ENCODE measurements at places on chromosomes 12 and 14.

- no peak for DNase-seq
Observed at GRCh38 chr12:108832730-108833354, 24.5 kb downstream of the SSH1 start.

DNA sequence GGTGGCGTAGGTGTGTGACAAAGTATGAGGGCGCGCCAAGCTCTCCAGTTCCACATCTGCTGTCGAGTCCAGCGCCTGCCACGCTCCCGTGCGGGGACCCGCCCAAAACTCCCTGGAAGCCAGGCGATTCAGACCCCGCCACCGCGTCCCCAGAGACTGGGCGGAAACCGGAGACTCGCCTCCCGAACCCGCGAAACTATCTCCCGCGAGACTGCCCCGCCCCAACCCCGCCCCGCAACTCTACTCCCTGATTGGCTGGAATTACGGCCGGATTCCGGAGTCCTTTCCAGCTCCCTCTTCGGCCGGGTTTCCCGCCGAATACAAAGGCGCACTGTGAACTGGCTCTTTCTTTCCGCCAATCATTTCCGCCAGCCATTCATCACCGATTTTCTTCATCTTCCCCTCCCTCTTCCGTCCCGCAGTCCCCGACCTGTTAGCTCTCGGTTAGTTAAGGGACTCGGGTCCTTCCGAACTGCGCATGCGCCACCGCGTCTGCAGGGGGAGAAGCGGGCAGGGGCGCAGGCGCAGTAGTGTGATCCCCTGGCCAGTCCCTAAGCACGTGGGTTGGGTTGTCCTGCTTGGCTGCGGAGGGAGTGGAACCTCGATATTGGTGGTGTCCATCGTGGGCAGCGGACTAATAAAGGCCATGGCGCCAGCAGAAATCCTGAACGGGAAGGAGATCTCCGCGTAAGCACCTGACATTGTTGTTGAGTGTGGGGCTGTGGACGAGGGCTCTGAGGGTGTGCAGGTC, at the start of gene MTHFD1:
TSS of gene MTHFD1 (plus strand) at position 572 of the 751 bp plus-strand sequence. CDS start at position 647, 75 bp downstream.
- peak; percentile 100 for DNase-seq

DNA sequence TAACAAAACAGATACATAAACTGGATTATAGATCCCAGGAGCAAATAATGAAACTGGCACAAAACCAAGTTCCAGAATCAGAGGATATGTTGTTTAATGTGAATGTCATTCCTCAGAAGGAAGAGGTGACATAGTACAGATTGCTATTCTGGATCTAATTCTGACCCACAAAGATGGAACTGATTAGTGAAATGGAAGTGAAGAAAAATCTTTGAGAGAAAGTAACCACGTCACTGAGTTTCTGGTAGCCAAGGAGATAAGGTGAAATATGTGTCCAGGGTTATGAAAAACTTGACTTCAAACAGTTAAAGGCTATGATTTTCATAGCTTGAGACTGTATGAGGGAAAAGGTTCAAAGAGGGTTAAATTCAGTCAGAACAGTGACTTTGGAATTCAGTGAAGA, 8.3 kb downstream of the OR10AD1 start:
- DNase-seq, result no peak

DNA sequence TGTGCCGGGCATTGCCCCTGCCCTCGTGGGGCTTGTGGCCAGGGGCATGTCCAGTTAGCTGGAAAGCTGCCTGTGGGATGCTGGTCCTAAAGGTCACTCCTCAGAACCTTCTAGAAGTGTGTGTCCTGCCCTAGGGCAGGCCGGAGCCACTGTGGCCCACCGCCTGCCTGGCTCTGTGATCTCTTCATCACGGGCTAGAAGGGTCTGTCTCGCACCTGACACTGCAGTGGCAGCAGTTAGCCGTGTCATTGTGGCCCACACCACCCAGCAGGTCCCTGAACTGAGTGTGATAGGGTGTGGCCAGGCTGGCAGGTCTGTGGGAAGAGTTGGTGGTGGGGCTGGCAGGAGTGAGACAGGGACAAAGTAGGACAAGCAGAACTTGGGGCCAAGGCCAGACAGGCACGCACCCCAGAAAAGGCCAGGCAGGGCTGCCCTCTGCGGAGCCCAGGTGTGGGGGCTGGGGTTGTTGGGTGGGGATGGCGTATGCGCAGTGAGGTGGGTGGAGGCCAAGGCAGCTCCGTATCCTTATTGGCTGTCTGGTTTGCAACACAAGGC, 41.2 kb downstream of the ADGRD1 start:
- no peak for DNase-seq

DNA sequence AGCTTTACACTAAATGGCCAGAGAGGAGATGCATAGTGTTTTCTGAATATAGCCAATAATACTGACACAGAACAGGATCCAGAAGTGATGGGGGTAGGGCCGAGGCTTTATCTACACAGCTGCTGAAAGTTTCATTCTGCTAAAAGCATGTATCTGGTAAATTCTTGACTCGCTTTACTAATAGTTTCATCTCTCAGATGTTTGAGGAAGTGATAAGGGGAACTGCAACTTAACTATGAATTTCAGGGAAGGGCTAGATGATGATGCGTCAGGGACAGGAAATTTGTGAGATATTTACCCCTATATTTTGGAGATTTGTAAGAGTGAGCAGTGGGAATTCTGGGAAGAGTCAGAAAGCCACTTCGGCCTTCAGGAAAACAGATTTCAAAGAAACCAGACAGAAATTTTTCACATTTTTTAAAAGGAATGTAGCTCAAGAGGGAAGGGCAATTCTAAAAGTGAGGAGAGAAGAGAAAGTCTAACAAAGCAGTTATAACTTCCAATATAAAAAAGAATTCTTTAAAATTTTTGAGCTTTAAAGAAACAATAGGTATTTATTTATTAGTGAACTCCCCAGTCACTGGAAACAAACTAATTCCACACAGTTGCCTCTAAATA, 243.1 kb downstream of the BCAT1 start:
- DNase-seq, result no peak

- peak; percentile 72 for DNase-seq
Observed at GRCh38 chr14:99231850-99232713, 39.9 kb downstream of the BCL11B start.

GRCh38 chr12:46387670-46388069, 15.1 kb upstream of the SLC38A2 start:
- DNase-seq, result no peak

- peak; percentile 69 for DNase-seq
Observed at GRCh38 chr14:86196471-86196870, 666.5 kb downstream of the FLRT2 start.

DNA sequence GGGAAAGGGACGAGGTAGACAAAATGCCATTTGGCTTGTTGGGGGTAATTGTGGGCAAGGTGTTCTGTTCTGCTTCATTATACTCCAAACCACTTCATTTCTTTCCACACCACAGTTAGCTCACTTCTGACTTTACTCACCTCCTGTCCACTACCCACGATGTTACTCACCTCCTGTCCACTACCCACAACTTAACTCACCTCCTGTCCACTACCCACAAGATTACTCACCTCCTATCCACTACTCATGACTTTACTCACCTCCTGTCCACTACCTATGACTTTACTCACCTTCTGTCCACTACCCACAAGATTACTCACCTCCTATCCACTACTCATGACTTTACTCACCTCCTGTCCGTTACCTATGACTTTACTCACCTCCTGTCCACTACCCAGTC, 10.1 kb upstream of the TWF1 start:
- DNase-seq, result no peak

GRCh38 chr12:92634730-92635129, 68.1 kb upstream of the PLEKHG7 start:
- DNase-seq, result no peak

- no peak for DNase-seq
Observed at GRCh38 chr14:40218282-40218941, 786.2 kb upstream of the FBXO33 start.

DNA sequence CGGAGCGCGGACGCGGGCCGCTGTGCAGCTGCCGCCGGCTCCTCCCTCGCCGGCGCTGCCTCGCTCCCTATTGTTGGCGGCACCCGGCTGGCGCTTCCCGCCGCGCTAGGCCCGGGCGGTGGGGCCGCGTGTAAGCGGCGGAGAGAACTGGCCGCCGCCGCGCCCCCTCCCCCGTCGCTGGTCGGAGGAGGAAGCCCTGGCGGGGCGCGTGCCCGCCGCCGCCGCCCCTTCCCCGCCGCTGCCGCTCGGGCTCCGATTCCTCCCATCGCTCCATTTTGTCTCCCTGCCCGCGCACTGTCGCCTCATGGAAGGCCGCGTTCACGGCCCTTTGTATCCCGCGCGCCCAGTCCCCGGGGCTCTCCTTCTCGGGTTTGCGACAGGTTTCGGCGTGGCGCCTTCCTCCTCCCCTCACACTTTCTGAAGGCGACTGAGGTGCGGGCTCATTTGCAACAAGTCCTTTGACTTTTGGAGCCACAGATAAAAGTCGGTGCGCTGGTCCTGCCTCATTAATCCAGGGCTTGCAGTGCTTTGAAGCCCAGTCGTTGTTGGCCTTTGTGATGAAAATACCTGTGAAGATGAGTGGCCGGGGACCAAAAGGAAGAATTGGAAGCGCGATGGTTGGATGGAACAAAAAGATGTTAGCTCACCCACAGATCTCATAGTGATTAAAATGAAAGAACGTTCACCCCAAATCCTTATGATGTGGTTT, 707 bp downstream of the CPSF6 start:
- peak; percentile 21 for DNase-seq

DNA sequence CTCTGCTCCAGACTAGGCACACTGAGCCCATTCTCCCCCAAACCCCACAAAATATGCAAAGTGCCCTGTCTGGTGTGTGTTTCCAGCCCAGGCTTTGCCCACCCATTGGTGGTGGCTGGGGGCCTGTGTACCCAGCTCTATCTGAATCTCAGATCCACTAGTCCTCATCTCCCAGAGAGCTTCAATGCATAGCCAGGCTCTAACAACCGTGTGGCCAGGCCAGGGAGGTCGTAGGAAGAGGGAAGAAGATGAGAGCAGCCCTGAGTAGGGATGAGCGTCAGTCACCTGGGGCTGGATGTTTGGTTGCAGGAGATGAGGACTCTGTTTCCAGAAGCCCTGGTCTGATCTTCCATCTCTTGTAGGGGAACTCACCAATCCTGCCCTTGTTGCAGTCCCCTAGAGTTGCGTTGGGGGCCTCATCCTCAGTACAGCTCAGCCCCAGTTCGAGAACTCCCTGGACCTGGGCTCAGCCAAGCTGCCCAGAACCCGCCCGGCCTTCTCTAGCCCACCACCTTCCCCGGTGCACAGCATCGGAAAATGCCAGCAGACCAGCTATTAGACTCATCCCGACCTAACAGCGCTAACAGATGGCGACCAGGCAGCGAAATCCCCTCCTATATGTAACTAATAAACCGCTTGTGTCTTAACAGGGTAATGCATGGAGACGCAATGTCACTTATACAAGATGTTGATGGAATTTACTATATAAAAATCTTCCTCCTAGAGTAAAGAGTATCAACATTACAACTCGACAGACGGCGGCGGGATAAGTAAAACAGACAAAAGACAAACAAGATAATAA, 3.2 kb upstream of the LHX5 start:
- DNase-seq, result no peak

DNA sequence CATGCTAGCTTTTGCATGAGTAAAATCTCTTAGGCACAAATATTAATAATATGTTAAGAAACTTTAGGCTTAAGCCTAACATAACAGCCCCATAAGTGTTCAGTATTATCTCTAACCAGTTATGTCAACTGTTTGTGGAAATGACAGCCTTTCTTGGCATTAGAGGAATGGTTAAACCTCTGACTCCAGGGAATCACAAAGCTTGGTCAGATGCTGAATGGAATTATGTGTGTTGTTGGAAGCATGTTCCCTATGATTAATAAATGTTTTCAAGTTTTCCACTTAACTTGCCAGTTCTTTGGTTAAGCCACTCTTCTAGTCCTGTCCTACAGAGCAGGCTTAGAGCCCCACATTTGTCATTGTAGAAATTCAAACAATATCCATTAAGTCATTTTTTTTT, 17.0 kb downstream of the PSEN1 start:
- DNase-seq, result no peak

- no peak for DNase-seq
Observed at GRCh38 chr12:110698171-110698902, 9.4 kb upstream of the HVCN1 start.

- DNase-seq, result no peak
Observed at GRCh38 chr12:130493951-130494350, 156.3 kb downstream of the PIWIL1 start.

DNA sequence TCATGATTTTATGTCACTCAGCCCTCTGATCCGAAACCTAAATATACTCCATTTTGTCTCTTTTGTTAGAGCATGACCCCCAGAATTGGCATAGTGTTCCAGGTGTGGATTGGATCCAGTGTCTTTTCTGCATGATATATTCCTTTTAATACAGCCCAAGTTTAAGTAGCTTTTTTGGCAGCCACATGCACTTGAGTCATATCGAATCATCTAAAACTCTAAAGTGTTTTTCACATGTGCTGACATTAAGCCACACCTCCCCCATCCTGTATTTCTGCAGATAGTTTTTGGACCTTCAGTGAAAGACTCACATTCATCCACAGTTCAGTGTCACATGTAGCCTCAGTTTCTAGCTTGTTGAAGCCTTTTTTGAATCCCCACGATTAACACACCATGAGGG, 30.6 kb downstream of the BORCS5 start:
- peak; percentile 89 for DNase-seq

- DNase-seq, result no peak
Observed at GRCh38 chr12:131153956-131154355, 200.2 kb downstream of the ADGRD1 start.

DNA sequence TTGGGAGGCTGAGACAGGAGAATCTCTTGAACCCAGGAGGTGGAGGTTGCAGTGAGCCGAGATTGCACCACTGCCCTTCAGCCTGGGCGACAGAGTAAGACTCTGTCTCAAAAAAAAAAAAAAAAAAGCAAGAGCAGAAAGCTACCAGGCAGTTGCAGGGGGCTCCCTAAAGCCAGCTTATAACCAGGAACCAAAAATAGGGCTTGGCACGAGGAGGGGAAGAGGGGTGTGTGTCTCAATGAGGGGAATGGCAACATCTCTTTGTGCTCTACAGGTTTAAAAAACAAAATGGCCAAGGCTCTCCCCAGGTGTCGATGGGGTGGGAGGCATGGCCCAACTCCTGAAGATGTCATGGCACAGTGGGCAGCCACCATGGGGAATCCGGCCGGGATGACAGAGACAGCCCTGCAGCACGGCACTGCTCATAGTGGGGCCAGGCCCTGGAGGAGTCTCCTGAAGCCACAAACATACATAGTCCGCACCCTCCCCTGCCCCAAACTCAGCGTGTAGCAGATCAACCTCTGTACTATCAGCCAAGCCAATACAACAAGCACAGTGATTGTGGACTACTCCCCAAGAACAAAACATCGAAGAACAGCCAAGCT, 16.0 kb upstream of the EIF5 start:
- DNase-seq, result no peak

GRCh38 chr12:24909667-24910066, 39.2 kb downstream of the BCAT1 start:
- no peak for DNase-seq

Measured in DMS79 treated with DMSO at 0.1 percent for 48 hours (cell line).